ENCODE measurements at places on chromosomes 2 and 18. TPM values are rescaled to one million over a fixed set of nuclear protein-coding genes. Genes with fewer than 3 reads are reported as not detected.

DNA sequence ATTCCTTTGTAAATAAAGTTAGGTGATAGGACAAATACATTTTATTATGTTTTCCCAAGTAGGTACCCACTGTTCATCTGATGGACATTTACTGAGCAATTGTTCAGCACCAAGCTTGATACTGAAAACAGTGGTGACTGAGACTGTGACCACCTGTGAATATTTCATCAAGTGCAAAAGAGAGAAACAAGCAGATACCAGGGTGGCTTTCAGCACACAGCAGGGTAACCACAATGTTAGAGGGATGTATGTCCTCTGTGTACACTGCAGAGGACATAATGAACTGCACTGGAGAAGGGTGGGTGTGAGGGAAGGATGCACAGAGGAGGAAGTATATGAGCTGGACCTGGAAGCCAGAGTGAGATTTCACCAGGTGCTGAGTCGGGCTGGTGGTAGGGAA, 411.8 kb downstream of the RAD51AP2 start:
- no peak for DNase-seq

- no peak for DNase-seq
Measured at GRCh38 chr2:64605026-64605471, 48.7 kb downstream of the SERTAD2 start.

- no peak for DNase-seq
Measured at GRCh38 chr2:191115391-191115790, 35.4 kb downstream of the STAT4 start.

- DNase-seq = no peak
Measured at GRCh38 chr2:147789720-147790119, 55.1 kb upstream of the ACVR2A start.

CYTIP gene
- total RNA-seq = 5.5 TPM

SS18 gene
- 74.7 TPM for total RNA-seq

GRCh38 chr2:20507166-20507692, 60.4 kb downstream of the RHOB start:
- DNase-seq = no peak

- no peak for DNase-seq
Measured at GRCh38 chr2:191818725-191819350, 28.1 kb downstream of the CAVIN2 start.

DNA sequence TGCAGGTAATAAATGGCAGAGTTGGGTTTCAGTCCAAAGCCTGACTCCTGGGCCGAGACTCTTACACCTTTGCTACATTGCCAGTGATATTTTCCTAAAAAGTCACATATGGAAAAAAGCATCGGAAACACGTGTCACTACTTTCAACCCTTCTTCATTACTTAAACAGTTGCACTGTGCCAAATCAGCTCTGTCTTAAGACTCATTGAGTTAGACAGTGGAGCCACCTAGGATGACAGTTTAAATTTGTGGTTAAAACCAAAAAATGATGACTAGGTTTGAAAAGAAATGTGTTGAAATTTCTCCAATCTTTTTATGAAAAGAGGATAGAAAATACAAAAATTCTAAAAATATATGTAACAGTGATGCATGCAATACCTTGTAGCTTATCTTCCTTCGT, 97.5 kb downstream of the TMEM247 start:
- DNase-seq = no peak

GRCh38 chr18:75016025-75016717, 192.8 kb downstream of the PTGR3 start:
- DNase-seq = no peak

ALPP gene
- not detected for total RNA-seq

CABLES1 gene
- total RNA-seq = 8.9 TPM

DNA sequence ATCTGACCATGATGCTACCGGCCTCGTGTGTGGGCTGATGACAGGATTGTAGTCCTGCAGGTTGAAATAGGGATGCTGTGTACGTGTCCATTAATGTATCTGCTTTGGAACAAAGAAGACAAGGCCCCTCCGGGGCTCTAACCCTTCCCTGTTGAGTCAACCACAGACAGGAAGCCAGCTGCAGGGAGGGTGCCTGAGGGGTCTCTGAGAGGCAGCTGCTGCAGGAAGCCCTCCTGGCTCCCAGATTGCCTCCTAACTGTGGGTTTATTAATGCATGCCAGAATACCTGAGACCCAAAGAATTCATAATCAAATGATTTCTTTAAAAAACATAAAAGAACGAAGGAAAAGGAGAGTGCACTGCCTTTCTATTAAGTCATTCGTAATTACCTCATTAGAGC, 140.4 kb downstream of the CELF4 start:
- DNase-seq = no peak

DNA sequence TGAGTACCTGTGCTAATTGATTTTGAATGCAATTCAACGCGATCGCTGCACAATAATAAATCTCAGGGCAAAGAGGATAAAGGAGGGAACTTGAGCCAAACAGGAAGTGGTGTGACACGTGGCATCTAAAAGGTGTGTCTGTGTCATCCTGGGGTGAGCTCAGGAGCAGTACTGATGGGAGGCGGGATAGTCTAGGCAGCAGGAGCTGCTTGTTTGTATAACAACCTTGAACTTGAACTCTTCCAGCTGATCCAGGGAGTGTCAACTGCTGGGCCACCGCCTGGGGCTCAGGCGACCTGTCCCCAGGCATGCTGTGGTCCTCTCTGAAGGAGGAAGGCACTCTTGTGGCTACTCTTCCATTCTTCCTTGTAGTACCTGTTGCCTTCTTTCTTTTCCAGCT, 61.2 kb downstream of the BOD1L2 start:
- no peak for DNase-seq

DNA sequence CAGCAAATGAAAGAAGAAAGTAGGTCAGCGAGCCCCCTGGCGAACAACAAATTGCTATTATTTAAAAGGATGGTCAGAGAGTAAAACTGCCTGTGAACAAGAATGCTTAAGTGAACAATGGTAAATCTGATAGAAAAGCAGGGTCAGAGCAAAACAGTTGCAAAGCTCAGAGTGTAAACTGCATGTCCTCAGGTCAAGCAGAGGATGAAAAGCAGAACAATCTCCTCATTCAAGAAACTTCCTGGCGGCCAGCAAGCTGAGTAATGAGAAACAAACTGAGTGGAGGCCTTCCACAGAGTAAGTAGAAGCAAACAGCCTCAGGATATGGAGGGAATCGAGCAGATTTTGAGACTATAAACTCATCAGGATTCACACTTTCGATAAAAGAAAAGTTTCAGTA, 117.9 kb downstream of the PPP1R1C start:
- DNase-seq = no peak

GRCh38 chr2:9975805-9976447, 24.4 kb downstream of the GRHL1 start:
- no peak for DNase-seq
